Stimulated activated CD8-positive, alpha-beta memory T cell treated with anti-CD3 and anti-CD28 coated beads, Interleukin-2, amount 100 ng/mL, for 1 hour (primary cell): ENCODE measurements at places on chromosomes 5 and 9.
A peak's percentile ranks its signal among the peaks of the same experiment; 100 is the strongest.

DNA sequence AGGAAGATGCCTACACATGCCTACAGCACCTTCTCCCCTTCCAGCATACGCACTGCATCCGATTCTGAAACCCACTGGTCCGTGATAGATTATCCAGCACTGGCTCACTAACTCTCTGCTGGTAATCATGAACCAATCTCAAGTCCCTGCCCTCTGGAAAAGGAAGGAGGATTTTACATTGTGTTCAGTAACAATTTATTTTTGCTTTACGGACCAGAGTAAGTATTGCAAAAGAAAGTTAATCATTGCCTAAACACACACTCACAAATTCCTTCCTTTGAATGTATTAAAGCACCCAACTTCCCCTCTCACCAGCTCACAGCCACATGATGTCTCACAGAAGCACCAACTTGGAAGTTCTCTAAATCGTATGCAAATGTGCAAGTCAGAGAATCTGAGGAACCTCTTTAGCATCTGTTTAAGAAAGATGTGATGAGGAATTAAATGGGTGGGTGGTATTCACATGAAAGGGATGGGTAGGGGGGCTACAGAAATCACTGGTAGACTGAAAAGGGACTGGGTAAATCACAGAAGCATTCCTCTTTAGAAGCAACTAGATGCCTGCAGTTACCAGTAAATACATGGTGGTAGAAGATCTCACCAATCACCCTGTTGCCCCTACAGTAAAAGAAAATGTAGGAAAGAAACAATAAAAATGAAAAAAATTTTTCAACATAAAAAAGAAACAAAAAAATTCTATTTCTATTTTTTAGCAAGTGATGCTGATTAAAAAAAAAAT, 8.4 kb downstream of the GNAQ start:
- no peak for DNase-seq

DNA sequence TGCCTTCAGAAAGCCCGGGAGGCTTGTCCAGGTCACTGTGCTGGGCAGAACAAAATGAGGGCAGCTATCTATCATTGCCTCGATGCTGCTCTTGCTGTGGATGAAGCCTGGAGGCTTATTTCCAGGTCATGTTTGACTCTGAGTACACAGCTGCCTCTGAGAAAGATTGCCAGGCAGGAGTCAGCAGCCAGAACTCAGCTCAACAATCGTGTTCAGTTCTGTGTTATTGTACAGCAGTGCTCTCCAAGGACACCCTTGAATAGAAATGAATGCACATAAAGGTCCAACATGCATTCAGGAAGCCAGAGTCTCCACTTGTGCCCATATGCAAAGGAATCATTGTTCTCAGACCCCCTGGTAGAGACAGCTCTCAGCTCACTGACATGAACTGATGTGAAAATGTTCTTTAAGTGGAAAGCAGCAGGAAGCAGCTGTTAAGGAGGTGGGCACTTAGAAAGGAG, 61.7 kb upstream of the ZFR start:
- no peak for DNase-seq

DNA sequence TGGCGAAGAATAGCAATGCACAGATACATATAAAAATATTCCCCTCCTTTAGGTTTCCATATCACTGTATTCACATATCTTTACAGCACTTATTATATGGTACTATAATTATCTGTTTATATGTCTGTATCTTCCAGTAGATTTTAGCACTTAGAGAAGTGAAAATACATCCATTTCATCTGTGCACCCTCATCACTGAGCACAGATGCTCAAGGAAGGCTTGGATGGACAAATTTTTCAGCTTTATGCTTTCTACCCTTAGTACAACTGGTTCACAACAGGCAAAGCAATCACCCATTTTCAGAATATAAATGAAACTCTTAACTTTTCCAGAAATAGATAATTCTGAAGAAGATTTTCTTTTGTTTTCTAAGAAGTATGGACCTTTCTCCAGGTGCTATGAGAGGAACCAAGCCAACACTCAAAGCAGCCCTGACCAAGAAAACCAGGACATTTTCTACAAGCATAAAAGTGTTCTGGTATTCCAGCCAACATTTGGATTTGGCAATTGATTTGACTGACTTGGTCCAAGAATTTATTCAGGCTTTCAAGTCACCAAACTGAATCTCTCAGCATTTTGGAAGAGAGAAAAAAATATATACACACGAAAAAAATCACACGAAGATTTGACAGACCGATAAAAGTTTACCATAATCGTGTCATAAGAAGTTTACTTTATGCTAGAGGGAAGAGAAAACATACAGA, 170.2 kb upstream of the CD180 start:
- no peak for DNase-seq

DNA sequence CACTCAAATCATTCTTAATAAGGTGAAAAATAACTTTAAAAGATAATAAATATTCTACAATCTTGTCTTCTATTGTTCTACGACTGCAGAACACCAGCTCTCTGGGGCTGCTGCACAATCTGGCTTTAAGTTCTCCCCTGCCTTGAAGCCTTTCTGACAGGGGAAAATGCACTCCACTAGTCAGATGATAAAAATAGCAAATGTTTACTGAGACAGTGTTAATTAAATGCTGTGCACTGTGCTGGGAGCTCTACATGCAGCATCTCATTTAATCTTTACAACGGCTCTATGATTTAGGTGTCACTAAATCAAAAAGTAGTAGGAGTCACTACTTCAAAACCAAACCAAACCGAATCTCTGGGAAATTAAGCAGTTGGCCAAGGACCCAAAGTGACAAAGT, 132.7 kb downstream of the SLIT3 start:
- no peak for DNase-seq

- no peak for DNase-seq
These were observed 328.2 kb downstream of the SH3GL2 start for GRCh38 chr9:17906841-17907778.

GRCh38 chr9:7636838-7637467, 162.6 kb downstream of the DMAC1 start:
- no peak for DNase-seq

DNA sequence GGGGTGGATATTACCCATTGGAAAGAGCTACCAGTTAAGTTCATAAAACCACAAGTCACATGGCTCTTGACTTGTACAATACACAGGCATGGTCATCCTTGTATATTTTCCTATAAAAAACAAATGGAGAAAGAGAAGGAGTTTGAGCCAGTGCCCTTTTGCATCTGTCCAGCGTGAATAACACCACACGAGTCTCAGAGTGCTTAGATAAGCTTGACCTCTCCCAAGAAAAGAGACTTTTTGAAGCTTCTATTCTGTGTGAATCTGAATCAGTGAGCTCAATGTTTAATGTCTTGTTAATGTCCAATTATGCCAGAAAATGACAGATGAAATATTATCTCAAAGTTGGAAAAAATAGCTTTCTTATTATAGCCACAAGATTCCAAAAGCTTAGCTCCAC, 30.9 kb upstream of the LPAR1 start:
- DNase-seq, result no peak

GRCh38 chr9:125438506-125439433, 177.1 kb downstream of the GAPVD1 start:
- DNase-seq, result no peak

DNA sequence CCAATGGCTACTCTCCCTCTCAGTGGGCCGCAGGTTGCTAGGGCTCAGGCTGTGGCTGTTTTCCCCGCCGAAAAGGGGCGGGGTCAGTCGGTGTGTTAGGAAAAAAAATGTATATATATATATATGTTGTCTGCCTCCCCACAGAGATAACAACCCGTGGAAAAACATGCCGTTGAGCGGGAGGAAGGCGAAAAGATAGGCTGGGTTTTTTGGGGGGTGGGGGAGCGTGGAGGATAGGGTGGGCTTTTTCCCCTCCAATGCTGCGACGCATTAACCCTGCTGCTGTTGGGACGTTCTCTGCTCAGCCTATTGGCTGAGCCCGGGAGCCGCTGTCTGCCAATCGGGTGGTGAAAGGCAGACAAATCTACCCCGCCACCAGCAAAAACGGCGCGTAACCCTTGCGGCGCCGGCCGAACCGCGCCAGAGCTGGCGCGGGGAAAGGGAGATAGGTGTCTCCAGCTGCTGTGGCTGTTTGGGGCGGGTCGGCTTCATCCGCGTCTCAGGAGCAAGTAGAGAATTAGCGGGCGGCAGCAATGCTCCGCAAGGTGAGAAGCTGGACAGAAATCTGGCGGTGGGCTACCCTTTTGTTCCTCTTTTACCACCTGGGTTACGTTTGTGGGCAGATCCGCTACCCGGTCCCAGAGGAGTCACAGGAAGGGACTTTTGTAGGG, at the start of gene PCDHGC4:
TSS of gene PCDHGC4 (plus strand) at position 390 of the 671 bp plus-strand sequence. CDS start at position 534, 144 bp downstream.
- no peak for DNase-seq

GRCh38 chr9:102185962-102186361, 447.5 kb upstream of the GRIN3A start:
- no peak for DNase-seq

DNA sequence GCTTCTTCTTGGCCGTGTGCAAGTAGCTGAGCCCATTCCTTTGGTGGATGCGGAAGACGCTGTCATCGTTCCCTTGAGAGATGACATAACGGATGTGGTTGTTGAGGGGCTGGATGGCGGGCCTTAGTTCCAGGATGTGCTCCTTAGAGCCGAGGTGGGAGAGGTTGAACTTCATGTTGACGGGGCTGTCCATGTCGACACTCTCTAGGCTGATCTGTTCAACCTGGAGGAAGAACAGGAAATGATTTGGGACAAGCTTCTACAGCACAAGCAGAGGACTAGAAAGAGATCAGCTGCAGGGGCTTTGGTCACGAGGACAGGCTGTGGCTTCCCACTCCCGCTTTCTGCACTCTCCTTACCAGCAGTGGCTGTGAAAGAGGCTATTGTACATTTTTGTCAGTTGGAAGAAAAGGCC, 176.0 kb downstream of the SLC12A2 start:
- DNase-seq, result no peak

GRCh38 chr5:171774418-171774817, 11.2 kb upstream of the SMIM23 start:
- no peak for DNase-seq

DNA sequence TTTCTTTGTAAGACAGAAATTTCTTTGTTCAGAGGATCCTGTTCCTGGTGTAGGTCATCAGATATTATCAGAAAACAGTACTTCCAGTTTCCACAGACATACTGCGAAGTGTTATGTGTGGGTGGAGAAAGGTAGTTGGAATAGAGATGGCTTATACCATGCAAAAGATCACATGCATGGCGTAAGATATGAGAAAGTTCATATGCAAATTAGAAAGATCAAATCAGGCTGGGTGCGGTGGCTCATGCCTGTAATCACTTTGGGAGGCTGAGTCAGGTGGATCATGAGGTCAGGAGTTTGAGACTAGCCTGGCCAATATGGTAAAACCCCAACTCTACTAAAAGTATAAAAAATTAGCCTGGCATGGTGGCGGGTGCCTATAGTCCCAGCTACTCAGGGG, 65.2 kb upstream of the GLIS3 start:
- DNase-seq, result no peak

GRCh38 chr5:177306674-177307543, 3.3 kb downstream of the PRELID1 start:
- no peak for DNase-seq

- no peak for DNase-seq
These were observed 348.0 kb downstream of the ZNF608 start for GRCh38 chr5:124398460-124398859.

DNA sequence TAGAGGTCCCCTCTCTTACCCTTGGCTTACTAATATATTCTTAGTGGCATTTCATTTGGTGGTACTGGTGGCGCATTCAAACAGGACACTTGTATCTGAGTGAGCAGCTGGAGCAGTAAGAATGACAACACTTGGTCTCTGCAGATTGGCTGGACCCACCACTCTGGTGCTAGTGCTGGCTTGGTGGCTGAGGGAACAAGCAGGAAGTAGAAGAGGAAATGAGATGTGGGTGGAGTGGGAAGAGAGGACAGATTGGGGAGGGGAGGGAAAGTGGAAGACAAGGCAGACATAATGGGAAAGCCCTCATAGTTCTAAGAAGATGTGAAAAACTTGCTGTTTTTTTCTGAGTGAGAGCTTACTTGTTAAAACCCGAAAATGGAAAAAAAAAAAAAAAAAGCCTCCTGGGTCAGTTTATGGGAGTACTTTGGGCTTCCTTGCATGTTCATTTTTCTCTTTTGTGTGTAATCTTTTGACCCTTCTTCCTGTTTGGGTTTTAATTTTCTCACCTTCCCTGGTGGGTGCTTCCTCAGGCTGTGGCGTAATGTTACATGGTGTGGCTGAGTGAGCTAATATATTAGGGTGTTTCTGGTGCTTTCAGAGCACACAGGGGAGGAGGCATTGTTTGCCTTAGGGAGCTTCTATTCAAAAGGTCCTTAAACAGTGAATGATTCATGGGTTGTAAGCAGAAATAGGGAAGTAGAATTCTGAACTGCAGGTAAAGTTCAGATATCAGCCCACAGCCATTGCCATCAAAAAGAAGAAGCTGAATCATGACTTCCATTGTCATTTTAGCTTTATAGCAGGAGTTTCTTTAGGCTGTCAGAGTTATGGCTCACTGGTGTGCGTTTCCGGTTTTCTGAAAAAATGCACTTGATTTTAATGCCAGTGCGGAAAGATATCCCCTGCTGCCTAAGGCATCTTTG, 52.3 kb downstream of the TLE4 start:
- DNase-seq, result peak; percentile 10

GRCh38 chr9:109403766-109404320, 83.0 kb upstream of the EPB41L4B start:
- no peak for DNase-seq

GRCh38 chr9:96289392-96289791, 12.6 kb downstream of the HSD17B3 start:
- no peak for DNase-seq

- DNase-seq, result no peak
These were observed 53.2 kb upstream of the FSTL4 start for GRCh38 chr5:133665571-133665970.

- DNase-seq, result no peak
These were observed 169.1 kb upstream of the PIK3R1 start for GRCh38 chr5:68046445-68046844.

DNA sequence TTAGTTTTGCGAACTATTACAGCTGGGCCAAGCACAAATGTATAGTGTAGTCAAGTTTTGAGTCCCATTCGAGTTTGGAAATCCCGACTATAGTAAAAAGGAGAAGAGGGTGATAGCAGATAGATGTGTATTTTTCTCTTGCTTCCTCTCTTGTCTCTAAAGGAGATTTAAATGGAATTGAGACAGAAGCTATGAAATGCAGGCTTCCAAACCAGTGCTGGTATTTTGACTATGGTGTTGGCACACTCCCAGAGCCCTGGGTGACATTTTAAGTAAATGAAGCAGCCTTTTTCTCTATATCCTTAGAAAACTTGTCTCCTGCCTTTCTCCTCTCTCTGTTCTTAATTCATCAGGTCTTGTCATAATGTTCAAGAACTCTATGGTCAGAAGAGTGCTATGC, 17.7 kb upstream of the AUH start:
- DNase-seq, result no peak

DNA sequence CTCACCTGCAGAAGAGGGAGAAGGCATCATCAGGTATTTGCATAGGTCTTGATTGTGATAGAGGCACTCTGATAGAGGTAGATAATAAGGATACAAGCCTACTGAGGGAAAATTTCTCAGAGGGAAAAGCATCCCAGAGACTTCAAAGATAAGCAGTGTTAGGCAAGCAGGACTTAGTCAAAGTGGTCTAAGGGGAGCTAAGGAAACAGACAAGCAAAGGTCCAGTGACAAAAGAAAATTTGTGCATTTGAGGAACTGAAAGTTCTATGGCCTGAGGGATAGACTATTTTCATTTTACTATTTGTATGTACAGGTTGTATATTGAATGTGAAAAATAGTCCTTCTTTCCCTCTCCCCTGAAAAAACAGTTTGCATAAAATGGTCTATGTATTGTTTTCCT, 27.4 kb downstream of the OXCT1 start:
- DNase-seq, result no peak

- no peak for DNase-seq
These were observed 281.7 kb upstream of the TRPM3 start for GRCh38 chr9:71403106-71403505.

GRCh38 chr9:70959366-70959765, 162.1 kb downstream of the TRPM3 start:
- no peak for DNase-seq

GRCh38 chr9:87029905-87030304, 82.6 kb upstream of the GAS1 start:
- DNase-seq, result no peak
